ENCODE measurements at places on chromosomes 12 and 14.
A peak's percentile ranks its signal among the peaks of the same experiment; 100 is the strongest.

DNA sequence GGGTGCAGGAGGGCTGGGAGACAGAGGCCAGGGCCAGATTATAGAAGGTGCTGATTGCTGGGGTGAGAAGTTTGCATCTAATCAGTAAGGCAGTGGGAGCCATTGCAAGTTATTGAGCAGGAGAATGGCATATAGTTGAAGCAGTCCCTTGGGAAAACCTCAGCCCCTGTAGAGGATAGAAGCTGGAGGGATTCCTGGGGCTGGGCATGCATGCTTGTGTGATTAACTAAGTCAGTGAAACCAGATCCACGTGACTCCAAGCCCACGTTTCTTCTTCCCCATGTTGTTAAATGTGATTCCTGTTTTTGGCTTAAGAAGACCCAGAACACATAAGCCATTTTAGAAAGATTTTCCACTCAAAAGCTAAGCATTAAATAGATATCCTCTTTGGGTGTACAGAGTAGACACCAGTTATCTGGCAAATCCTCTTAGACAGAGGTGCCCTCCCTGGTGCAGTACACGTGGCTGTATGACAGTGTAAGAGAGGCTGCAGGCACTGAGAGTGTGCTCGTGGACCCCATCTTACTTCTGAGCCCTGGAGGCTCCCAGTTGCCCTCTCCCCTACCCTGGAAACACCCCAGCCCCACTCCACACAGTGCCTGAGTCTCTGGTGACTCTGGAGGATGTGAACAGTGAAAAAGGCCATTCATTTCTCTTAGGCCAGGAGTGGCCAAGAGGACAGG is 3.2 kb downstream of the C14orf132 start:
- DNase-seq, result peak; percentile 18

DNA sequence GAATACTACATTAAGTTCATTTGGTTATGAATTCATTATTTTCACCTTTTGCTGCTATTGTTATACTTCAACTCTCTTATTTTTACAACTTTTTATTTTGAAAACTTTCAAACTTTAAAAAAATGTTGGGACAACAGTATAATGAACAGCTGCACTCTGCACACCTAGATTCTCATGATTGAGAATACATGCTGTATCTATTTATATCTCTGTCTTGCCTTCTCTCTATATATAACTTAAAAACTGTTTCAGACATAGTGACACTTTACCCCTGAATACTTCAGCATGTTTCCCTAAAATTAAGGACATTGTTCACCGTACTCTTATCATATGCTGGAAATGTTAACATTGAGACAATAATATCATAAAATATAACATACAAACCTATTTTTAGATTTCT is 237.1 kb downstream of the GPHN start:
- no peak for DNase-seq

GRCh38 chr14:77475432-77476115 is 17.7 kb downstream of the AHSA1 start:
- no peak for DNase-seq

GRCh38 chr12:90098132-90098779 is 389.6 kb upstream of the ATP2B1 start:
- no peak for DNase-seq

- DNase-seq, result no peak
Observed at GRCh38 chr12:112939761-112940381, 1.6 kb downstream of the OAS3 start.
